ENCODE measurements at places on chromosomes 12 and 14. TPM values are rescaled to one million over a fixed set of nuclear protein-coding genes. Genes with fewer than 3 reads are reported as not detected.

Gene RERG
- total RNA-seq: 0.26 TPM

Gene PARP2
- 22.2 TPM for total RNA-seq

Gene RNF10
- 102 TPM for total RNA-seq

Gene GPR137C
- 0.08 TPM for total RNA-seq

Gene PTPRO
- total RNA-seq: 0.06 TPM

Gene MUCL1
- total RNA-seq: not detected

Gene CMA1
- total RNA-seq: not detected

Gene P2RX2
- total RNA-seq: not detected
